Stimulated activated CD8-positive, alpha-beta memory T cell treated with anti-CD3 and anti-CD28 coated beads, Interleukin-2, amount 100 ng/mL, for 48 hours (primary cell): ENCODE measurements at places on chromosomes 2 and 18.

- no peak for DNase-seq
Measured at GRCh38 chr2:43175876-43176275, 50.5 kb downstream of the ZFP36L2 start.

DNA sequence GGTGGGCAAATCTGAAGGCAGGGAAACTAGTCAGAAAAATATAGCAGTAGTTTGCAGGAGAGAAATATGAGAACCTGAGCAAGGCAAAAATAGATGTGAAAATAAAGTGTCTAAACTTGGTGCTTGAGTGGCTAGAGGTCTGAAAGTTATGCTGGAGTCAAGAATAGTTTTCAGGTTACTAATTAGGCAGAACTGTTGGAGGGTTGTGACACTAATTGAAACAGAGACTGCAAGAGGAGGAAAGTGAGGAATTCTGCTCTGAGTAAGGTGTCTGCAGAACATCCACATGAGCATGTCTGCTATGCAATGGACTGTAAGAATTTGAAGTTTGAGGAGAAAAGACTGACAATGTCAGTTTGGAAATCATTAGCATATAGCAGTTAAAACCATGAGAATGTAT is 444.0 kb upstream of the LRRTM1 start:
- DNase-seq = no peak

DNA sequence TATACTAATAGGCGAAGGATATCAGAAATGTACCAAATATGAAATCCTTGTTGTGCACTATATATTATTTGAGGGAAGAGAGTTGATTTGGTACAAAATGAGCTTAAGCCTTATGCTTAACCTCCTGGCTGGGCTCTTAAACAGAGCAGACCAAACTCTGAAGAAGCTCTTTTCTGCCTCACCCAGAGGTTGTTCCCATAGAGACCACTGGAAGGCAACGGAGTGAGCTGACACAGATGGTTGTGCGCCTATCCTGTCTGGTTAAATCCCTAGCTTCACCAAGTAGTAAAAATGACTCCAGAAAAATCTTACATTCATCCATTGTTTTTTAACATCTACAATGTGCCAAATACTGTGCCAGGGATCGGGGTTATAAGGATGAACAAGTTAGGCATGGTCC is 55.9 kb upstream of the NOL4 start:
- no peak for DNase-seq

- no peak for DNase-seq
Measured at GRCh38 chr2:142285480-142285879, 154.7 kb upstream of the LRP1B start.

DNA sequence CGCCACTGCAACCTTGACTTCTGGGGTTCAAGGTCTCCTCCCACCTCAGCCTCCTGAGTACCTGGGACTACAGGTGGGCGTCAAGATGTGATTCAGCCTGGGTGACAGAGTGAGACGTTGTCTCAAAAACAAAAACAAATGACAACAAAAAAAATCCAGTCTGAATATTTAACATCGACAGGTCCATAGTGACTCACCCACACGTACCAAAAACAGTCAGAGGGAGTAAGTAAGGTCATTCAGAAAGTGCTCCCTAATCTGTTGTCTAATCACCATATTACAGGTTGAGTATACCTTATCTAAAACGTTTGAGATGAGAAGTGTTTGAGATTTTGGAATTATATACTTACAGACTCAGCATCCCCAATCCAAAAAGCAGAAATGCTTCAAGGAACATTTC is 24.4 kb downstream of the SAP130 start:
- no peak for DNase-seq

GRCh38 chr2:237700512-237701032 is 73.2 kb downstream of the LRRFIP1 start:
- DNase-seq = peak; percentile 79

GRCh38 chr18:43650426-43650825 is 373.1 kb upstream of the SYT4 start:
- no peak for DNase-seq

DNA sequence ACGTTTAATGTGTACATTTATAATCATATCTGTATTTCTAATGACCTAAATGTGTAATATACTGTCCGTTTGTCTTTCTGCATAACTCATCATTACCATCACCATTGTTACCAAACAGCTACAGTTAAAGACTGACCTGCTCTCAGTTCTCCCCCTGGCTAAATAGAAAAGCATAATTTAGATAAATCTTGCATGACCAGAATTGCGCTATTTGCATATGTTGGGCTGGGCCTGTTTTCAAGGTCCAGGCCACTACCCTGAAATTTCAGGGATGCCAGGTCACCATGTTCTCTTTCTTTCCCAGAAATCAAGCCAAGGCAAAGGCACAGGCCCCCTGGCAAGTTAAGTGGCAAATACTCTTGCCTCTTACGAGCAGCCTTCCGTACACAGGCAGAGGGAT is 78.4 kb downstream of the MARCHF4 start:
- DNase-seq = no peak

GRCh38 chr2:37713258-37713700 is 41.8 kb upstream of the CDC42EP3 start:
- no peak for DNase-seq

DNA sequence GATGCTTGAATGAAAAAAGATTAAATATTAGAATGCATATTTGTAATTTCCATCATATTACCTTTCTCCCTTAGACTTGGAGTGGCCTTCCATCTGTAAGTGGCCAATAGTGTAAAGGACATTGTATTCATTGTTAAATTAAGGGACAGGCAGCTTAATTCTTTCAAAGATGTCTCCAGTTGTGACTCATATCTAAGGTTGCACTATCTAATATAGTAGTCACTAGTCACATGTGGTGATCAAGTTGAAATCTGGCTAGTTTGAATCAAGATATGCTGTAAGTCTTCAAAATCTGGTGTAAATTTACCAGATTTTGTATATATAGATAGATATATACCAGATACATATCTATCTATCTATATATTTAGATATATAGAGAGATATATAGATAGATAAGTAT is 52.4 kb upstream of the AGPS start:
- DNase-seq = no peak

GRCh38 chr2:224221455-224221913 is 180.4 kb downstream of the FAM124B start:
- no peak for DNase-seq

DNA sequence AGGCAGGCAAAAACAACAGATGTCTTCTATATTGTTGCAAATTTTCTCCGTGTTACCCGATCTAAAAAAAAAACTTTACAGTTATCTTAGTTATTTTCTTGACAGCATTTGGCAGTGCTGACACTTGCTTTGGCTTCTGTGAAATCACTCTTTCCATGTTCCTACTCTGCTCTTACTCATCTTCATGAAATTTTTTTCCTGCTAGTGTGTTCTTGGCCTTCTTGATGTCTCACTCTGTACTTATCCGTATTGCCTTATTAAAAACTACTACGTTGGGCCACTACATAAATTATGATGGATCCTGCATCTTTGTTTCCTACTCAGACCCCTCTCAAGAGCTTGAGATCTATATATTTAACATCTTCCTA is 134.4 kb downstream of the IKZF2 start:
- DNase-seq = no peak

- DNase-seq = no peak
Measured at GRCh38 chr18:22846697-22847096, 86.4 kb upstream of the RBBP8 start.

GRCh38 chr18:48990481-48991318 is 39.9 kb upstream of the SMAD7 start:
- no peak for DNase-seq

GRCh38 chr2:241617431-241618154 is 19.4 kb downstream of the THAP4 start:
- no peak for DNase-seq

- DNase-seq = no peak
Measured at GRCh38 chr18:59779979-59780378, 82.8 kb upstream of the CCBE1 start.

- DNase-seq = no peak
Measured at GRCh38 chr18:671405-671804, 14.0 kb downstream of the TYMS start.

DNA sequence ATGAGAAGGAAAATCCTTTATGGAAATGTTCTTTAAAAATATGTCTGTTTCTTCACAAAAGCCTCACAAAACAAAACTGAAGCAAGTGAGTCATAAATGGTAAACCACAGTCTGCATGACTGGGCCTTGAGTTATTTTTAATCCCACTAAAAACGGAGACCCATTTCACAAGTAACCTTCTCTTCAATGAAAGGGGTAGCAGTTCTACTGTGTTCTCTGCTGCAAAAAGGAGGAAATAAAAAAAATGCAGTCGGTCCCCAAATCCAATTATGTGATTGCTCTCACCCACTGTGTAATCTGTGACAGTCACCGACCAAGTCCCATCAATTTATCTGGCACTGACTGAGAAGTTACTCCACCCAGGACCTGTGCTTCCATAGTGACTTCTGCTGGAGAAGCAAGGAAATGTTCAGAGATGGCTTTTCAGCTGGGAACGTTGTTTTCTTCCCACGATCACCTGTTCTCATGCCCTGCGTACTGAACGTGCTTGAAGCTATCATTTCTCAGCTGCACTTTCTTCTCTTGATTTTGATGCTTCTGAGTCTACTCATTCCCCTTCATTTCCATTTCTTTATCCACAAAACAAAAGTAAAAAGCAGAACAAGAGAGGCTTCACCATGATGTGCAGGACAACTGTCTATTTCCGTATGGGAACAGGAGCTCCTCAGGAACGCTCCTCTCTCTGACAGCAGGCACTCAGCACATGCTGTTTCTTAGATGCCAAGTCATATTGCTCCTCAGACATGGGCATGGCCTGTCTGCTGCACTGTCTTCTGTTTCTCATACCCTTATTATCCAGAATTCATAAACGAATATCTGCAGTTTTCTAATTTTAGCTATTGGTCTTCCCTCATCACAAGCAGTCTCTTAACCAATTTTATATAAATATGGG is 80.0 kb upstream of the TMEM200C start:
- DNase-seq = no peak

DNA sequence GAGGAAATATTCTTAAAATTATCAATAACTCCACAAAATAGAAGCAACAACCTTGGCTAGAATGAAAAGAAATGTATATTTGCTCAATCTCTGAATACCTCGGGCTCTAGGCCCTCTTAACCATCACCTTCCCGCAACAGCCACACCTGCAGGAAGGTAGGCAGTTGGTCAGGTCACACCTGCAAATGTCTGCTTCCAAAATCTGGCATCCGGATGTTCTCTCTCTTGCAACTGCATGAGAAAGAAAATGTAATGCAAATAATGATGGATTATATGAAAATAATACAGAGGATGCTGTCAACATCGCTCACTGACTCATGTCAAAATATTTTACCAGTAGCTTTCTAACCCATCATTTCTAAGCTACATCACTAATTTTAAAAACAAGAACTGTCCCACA is 148.3 kb downstream of the SATB2 start:
- no peak for DNase-seq

DNA sequence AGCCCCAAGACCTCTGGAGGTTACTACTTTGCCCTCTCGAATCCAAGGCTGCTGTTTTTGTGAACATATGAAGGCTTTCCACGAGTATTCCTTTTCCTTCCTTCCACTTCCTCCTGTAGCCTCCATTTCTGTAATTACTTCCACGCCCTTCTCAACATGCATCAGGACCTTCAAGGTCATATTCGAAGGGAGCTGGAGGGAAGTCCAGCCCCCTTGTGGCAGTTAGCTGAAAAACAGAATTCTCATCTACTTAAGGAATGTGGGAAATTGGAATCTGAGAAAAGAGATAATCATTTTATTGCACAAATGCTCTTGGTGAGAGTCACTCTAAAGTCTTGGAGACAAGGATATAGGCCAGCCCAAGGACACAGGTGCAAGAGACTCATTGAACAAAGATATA is 1000.2 kb downstream of the TDRD15 start:
- DNase-seq = no peak

- no peak for DNase-seq
Measured at GRCh38 chr2:162328424-162329157, 10.1 kb upstream of the IFIH1 start.

DNA sequence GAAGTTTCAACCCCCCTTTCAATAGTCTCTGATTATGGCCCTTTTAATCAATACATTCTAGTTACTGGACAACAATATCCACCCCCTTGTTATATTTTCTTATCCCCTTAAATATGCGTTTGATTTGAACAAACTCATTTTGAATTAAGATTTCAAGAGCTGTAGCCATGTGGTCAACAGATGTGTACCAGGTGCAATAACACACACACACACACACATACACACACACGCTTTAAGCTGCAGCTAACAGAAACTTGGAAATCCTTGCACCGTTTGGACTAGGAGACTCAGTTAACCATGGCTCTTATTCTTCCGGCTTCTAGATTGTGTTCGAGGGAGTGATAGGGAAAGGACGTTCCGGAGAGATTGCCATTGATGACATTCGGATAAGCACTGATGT is 82.8 kb downstream of the NRP2 start:
- DNase-seq = no peak

GRCh38 chr2:39232141-39232540 is 11.6 kb downstream of the CDKL4 start:
- DNase-seq = no peak

DNA sequence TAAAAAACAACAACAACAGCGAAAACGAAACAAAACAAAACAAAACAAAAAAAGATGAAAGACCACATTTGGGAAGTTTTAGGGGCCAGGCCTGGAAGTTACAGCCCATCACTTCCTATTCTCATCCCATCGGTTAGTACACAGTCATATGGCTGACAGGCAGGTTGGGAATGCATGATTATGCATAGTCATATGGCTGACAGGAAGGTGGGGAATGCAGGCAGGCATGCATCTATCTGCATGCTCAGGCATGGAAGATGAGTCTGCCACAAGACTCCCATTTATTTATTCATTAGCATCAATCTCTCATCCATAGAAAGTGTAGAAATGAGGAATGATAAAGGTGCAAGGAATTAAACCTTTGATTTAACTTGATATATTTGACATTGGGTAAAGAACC is 325.3 kb upstream of the MEX3C start:
- DNase-seq = no peak

DNA sequence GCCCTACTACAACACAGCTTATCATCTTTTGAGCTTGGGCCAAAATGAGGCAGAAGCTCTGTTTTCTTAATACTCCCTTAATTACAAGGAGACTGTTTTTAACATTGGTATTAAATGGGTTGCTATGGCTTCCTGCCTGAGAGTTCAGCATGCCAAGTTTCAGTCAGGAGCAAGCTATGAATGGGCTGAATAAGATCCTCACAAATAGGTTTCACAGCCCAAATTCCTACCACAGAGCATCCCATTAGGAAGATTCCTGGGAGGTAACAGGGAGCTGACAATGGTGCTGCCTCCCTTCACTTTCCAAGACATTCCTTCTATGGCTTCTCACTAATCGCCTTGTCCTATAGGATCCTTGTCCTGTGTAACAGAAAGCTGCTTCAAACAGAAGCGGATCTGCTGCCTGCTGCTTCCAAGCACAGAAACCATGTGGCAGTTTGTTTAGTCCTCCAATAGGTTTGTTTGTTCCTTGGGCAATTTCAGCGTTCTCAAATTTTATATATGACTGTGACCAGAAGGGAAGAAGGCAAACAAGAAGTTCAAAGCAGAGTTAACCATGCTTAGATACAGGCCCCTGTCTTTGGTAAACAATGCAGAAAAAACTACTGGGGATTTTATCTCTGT is 70.9 kb downstream of the NCKAP5 start:
- DNase-seq = no peak

GRCh38 chr18:62637807-62638687 is 77.3 kb upstream of the PHLPP1 start:
- DNase-seq = peak; percentile 51

GRCh38 chr18:32851936-32852335 is 79.1 kb upstream of the KLHL14 start:
- DNase-seq = no peak

GRCh38 chr18:76480913-76481312 is 14.1 kb downstream of the ZNF516 start:
- no peak for DNase-seq

GRCh38 chr2:20326163-20326780 is 24.4 kb downstream of the PUM2 start:
- no peak for DNase-seq
